NCI-H526 treated with DMSO at 0.1 percent for 48 hours (cell line): ENCODE measurements at places on chromosomes 1 and 21.
A peak's percentile ranks its signal among the peaks of the same experiment; 100 is the strongest.

DNA sequence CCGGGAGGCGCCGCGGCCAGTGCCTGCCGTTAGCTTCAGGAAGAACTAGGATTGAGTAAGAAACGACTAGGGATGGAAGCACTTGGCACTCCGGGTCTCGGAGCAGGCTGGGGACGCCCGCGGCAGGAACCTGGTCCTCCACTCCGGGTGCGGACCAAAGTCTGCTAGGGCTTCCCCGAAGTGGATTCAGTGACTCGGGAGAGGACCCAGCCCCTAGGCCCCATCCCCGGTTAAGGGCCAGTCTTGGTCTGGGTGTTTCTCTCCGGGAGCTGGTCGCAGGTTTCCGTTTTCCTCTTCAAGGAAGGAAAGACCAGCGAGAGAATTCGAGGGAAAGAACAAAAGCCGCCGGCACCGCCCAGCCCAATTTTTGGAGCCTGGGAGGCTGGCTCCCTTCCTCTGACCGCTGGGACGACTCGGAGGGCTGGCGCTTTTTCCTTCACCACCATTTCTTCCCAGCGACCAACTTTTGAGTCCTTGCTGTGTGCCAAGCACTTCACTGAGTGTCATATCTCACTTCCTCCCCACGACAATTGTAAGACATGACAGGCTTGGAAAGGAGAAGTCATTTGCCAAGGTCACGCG lies 16.8 kb upstream of the STMN1 start:
- DNase-seq = no peak

- no peak for DNase-seq
Measured at GRCh38 chr1:192767798-192768197, 41.0 kb upstream of the RGS2 start.

DNA sequence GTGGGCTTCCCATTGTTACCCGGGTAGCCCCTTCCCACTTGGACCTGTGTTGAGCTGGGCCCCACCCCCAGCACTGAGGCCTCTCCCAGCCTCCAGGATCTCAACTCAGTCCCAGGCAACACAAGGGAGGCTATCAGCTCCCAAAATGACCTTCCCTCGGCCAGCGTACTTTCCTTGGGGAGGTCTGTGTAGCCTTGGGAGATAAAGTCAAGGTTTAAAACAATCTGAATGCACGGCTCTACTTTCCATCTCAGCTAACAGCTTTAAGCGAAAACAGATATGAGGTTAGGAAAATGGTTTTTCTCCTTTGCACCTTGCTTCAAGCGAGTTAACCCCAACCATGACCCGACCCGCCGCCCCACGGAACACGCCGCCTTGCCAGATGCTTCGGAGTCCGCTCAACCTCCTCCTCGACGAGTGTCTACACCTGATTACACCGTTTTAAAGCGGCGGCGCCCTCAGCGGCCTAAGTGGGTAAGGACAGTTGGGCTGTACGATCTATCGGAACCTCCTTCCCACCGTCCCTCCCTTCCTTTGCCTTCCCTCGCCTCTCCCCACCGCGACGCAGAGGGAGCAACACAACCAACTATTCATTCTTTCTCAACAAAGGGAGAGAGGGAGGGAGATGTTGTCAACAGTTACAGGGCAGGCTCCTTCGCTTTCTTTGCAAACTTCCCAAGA lies 1.1 kb downstream of the BCAR3 start:
- DNase-seq = peak; percentile 44

DNA sequence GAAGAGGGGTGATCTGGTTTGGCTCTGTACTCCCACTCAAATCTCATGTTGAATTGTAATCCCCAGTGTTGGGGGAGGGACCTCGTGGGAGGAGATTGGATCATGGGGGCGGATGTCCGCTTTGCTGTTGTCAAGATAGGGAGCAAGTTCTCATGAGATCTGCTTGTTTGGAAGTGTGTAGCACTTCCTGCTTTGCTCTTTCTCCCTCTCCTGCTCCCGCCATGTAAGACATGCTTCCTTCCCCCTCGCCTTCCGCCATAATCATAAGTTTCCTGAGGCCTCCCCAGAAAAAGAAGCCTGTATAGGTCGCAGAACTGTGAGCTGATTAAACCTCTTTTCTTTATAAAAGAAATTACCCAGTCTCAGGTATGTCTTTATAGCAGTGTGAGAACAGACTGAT lies 27.9 kb downstream of the MYOM3 start:
- DNase-seq = no peak

GRCh38 chr1:15799004-15799867 lies 8.2 kb downstream of the UQCRHL start:
- DNase-seq = no peak

- no peak for DNase-seq
Measured at GRCh38 chr1:68409426-68409825, 40.3 kb downstream of the RPE65 start.

DNA sequence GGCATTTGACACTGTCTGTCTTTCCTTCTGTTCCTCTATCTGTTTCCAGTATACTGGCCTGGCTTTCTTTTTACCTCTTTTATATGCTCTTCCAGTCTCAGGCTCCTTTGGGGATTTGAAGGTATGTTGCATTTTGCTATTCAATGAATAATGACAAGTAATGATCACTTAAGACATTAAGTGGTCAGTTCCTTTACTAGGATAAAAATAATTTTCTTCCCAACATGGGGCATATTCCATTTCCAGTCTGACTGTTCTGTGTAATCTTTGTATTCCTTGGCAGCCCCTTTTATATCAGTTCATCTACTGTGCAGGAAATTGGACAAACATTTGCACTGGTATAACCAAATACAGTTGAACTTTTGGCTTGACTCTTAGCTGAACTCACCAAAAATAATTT lies 15.6 kb downstream of the METTL18 start:
- DNase-seq = no peak

DNA sequence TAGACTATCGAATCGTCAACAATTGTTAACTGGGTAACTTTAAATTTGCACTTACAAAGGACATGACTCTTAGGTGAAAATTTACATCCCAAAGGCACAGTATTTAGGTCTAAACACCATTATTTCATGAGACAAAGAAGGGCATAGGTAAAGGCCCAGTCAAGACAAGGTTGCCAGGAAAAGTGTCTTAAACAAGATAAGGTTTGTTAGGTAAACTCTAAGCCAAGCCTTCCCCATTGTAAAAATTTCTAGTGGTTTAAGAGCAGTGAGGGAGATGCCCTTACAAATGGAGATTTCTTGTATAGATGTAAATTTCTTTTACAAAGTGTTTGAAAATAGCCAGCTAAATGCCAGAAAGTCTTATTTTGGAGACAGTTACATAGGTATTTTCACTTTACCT lies 36.9 kb upstream of the FNBP1L start:
- DNase-seq = no peak

DNA sequence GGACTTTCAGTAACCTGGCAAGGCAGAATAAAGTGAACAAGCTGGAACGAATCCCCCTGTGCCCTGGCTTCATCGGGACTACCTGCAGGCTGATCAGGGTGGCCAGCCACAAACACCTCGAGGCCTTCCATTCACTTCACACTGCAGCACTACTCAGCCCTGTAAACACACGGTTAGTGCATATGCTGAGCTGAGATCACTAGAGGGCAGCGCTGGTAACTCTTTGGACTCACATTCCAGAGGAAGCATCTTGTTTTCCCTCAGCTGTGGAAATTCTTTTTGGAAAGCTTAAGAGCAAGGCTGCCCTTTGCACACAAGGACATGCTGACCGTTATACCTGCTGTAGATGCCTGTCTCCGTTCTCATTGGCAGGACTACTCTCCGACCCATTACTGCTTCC lies 32.1 kb downstream of the PCSK9 start:
- peak; percentile 5 for DNase-seq

DNA sequence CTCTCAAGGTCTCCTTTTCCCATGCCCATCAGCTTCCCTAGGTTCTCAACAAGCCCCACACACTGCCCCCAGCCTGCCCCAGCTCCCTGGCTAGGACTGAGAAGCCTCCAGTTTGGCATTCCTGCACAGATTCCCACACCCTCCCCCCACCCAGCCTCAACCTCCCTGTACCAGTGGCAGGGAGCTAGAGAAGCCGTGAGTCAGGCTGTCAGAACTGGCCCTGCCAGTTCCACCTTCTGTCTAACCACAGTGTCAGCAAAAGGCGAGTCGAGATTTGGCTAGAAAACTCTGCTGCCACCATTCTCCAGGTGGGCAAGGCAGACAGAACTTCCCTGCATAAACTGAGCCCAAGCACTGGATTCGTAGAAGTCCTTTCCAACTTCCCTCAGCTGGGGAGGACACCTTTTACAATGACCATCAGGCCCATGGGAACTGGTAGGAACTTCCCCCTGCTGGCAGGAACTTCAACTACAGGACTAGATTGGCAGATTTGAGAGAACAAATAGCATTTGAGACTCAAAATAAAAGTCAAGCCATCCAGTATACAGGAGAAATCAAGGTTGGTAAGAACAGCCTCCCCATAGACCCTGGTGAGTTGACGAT lies 31.0 kb downstream of the TNNT2 start:
- DNase-seq = no peak

DNA sequence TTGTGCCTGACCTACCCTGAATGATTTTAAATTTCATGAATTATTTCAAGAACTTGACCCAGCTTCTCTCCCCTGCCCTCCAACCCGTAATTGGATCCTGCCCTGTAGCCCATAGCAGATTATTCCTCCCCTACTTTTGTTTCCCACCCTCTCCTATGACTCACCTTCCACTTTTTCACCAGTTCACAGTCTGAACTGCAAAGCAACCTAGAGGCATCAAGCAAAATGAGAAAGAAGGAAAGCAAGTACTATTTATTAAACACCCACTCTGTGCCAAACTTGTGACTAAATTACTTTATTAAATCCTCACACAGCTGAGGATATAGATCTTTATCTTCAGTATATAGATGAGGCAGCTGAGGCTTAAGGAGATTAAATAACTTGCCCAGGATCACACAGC lies 20.7 kb upstream of the IKBKE start:
- no peak for DNase-seq

DNA sequence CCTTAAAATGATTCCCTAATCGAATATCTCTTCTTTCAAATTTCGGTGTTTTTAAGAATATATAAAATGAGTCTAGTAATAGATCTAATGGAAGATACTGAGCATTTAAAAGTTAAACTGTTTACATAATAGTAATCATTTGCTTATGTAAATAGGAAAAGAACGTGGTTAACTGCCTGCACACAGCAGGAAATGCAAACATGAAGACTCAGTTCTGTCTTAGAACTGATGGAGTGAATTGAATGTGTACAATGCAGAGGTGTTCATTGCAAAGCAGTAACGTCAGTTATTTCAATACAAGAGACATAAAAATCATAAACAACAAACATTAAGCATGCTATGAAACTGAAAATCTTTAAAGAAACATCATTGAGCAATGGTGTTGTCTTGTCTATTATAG lies 359.4 kb upstream of the ADAMTS5 start:
- peak; percentile 13 for DNase-seq

- DNase-seq = no peak
Measured at GRCh38 chr1:65558215-65558614, 137.7 kb downstream of the LEPR start.

DNA sequence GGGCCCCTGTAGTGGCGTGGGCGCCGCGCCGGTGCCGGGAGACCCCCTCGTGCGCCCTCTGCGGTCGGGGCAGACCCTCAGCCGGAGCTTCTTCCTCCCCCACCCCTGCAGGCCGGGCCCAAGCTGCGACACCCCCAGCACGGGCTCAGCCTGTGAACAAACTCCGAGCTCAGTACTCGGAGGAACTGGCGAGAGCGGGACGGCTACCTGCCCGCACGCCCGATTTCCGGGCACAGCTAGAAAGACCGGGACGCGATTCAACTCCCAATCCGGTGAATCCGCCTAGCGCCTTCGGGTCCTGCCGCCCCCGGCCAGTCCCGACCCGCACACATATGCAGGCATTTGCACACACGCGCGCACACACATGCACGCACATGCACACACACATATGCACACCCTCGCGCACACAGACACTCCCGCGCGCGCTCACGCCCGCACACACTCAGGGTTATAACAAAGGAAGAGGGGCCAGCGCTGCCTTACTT lies 580 bp upstream of the BLACAT1 start:
- peak; percentile 33 for DNase-seq

- DNase-seq = no peak
Measured at GRCh38 chr1:67459068-67459467, 28.9 kb upstream of the SERBP1 start.

GRCh38 chr1:57316291-57316690 lies 107.6 kb downstream of the DAB1 start:
- no peak for DNase-seq

DNA sequence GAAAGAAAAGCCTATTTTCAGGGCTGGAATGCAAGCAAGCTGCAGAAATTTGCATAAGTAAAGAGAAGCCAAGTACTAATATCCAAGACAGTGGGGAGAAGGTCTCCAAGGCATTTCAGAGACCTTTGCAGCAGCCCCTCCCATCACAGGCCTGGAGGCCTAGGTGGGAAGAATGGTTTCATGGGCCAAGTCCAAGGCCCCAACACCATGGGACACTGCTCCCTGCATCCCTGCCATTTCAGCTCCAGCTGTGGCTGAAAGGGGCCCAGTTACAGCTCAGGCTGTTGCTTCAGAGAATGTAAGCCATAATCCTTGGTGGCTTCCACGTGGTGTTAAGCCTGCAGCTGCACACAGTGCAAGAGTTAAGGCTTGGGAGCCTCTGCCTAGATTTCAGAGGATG lies 16.9 kb upstream of the COL6A1 start:
- DNase-seq = no peak

DNA sequence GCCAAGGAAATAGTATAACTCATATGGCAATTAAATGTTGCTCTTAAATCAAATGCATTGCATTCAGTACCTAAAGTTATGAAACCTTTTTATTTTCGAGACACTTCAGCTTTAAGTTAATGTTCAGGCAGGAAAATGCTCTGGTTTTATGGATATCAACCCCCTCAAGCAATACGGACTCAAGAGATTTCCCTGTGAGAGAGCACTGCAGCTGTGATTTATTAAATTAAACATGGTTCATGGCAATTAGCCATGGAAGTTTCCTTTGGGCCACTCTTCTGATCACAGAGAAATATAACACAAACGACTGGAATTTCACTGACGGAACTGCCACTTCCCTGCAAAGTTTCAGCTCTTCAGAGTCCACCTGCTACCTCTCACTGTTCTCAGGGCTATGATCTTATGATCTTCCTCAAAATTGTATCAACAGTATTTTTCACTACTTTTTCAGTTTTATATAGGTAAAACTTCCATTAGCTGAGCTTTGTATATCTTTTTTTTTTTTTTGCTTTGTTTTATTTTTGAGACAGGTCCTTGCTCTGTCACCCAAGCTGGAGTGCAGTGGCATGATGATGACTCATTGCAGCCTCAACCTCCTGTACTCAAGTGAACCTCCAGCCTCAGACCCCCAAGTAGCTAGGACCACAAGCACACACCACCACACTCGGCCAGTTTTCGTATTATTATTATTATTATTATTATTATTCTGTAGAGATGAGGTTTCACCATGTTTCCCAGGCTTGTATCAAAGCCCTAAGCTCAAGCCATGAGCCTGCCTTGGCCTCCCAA lies 923.1 kb upstream of the TMPRSS15 start:
- DNase-seq = no peak

- no peak for DNase-seq
Measured at GRCh38 chr1:156233426-156234127, 8.4 kb upstream of the BGLAP start.
